Lower leg skin (tissue), 4 donors: ENCODE measurements at places on chromosomes 12 and 14. TPM values are rescaled to one million over a fixed set of nuclear protein-coding genes. Genes with fewer than 3 reads are reported as not detected.

DNA sequence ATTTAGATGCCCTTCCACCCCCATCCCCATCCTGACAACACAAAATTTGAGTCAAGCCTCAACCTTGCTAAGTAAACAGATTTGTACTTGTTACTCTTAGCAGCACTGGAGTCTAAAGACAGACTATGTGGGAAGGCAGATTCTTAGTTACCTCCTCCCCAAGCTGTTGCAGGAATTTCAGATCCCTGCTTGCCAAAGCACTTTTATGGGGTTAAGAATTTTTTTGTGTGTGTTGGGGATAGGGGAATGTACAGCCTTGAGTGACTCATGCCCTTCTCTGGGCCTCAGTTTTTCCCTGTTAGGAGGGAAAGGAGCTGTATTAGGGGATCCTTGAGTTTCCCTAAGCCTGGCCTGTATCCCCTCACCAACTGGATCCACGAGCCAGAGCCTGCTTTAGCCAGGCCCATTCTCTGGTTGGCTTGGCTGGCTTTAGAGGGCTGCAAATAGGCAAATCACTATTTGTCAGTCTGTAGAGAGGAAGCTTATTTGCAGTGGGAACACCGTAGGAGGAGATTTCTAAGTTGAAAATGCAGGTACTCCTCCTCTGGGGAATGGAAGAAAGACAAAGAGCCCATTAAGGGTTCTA is 27.7 kb upstream of the RNU6-8 start:
- DNase-seq, result no peak

DNA sequence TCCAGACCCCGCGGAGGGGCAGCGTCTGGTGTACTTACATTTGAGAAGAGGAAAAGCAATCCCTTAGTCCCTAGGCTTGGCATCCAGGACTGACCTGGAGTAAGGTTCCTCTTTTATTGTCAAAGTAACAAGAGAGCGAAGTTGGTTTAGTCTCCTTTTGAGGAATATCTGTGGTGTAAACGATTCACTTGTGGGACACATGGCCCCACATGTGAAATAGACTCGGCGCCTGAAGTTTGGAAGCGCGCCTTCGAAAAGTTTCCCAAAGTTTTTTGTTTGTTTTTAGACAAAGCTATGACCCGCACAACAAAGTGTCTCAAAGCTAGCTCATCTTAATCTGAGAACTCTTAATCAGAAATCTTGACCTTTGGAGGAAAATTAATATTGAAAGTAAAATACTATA is 744 bp downstream of the STYX start:
- no peak for DNase-seq

Gene HELB
- total RNA-seq, result 4.6 TPM

Gene SERPINA9
- total RNA-seq, result 0.42 TPM

Gene GPR132
- 0.84 TPM for total RNA-seq

Gene TBX3
- 43.8 TPM for total RNA-seq
